ENCODE measurements at places on chromosomes 7 and 10. TPM values are rescaled to one million over a fixed set of nuclear protein-coding genes. Genes with fewer than 3 reads are reported as not detected.

Gene TWIST1
- not detected for total RNA-seq

Gene GPR22
- total RNA-seq: not detected

Gene ATG9B
- 5.1 TPM for total RNA-seq

Gene ABCB1
- 21.7 TPM for total RNA-seq

DNA sequence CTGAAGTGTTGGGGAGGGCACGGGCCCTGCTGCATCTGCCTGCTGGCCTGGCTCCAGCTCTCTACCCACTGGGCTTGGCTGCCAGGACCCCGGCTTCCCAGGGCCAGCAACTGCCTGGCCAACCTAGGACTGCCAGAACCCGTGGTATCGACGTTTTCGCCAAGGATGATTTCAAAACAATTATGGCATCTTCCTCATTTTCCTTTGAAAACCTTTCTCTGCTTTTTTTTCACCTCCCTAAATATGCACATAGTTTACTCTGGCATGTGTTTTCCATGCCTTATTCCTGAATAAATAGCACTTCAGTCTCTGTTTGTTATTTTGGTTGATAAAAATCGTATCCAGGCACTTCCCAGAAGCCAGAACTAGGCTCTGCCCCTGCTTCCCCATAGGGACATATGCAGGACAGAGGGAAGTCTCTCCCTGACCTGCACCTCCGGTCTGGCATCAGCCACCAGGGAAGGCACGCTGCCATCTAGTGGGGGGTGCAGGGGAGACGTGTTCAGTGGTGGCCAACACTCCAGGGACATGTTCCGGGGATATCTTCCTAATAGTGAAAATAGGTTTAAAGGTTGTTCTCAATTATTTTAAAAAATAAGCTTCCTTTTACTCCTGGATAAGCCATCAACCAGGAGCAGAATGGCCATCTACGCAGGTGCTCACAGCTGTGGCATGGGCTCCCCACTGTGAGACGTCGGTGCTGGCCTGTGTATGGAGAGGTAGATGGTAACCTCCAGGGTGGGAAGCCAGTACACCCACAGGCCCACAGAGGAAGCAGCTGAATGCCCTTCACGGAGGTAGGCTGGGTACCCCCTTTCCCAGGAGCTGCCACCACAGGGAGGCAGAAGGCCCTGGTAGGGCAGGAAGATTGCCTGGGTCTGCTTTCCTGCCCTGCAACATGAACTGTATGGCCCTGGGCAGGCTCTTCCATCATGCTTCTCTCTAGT, 30.7 kb upstream of the ANTXRL start:
- H3K4me1 ChIP-seq: no peaks in the 10 kb centered on the region
- H3K36me3 ChIP-seq: peaks cover 27% of the 10 kb centered on the region
- DNase-seq: peak; percentile 41
- no peak overlapping the region for H3K27ac ChIP-seq

DNA sequence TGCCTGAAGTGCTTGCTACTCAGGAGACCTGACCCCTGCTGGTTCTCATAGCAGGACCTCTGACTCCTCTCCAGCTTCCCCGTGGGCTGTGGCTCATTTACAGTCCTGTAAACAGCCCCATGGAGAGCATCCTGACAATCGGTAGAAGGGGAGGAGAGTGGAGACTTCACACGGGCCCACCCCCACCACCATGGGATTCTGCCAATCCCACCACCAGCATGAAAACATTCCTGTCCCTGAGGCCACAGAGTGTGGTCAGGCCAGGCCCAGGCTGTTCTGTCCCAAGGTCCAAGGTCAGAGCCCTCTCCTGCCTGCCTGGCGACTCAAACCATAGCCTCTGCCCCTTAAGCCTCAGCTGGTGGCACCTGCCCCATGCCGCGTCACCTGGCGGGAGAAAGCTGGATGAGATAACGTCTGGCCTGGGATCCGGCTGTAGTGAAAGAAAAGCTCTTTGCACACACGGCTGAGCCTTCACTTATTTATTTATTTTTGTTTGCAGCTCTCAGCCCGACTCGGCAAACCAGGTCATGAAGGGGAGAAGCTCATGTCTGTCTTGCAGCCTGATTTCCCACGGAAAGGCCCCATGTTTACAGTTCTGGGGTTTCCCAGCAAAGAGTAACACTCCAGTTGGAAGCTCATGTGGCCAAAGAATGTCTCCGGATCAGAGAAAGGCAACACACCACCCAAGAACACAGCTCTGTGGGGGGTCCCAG, 293.6 kb upstream of the ZMIZ1 start:
- no peak for DNase-seq
- no peaks in the 10 kb centered on the region for H3K27me3 ChIP-seq
- H3K36me3 ChIP-seq: no peaks in the 10 kb centered on the region
- no peak overlapping the region for H3K4me3 ChIP-seq

- no peak overlapping the region for H3K27ac ChIP-seq
- no peaks in the 10 kb centered on the region for H3K36me3 ChIP-seq
- no peaks in the 10 kb centered on the region for H3K27me3 ChIP-seq
- H3K4me1 ChIP-seq: no peaks in the 10 kb centered on the region
- H3K4me3 ChIP-seq: no peak overlapping the region
- no peak for DNase-seq
Observed at GRCh38 chr7:67453580-67454380, 457.1 kb downstream of the TYW1 start.

DNA sequence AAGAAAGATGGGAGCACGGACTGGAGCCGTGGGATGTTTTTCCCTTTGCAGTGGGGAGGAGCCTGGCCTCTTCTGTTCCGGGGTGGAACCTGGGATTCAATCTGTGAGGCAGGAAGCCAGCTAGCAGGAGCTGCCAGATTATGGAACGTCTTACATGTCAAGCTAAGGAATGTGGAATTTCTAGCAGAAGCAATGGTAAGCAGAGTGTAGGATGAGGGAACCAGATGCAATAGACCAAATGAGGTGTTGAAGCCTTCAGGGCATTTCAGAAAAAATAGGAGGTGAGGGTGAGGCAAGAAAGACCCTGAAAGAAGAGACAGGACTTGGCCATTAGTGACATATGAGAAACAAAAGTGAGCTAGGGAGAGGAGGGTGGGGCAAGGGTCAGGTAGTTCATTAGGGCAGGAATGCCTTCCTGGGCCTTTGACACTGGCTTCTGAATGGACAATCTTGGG, 105.5 kb downstream of the CHN2 start:
- H3K36me3 ChIP-seq: no peaks in the 10 kb centered on the region
- no peak overlapping the region for H3K4me3 ChIP-seq
- no peak overlapping the region for H3K27ac ChIP-seq
- peaks cover 9% of the 10 kb centered on the region for H3K4me1 ChIP-seq
- H3K27me3 ChIP-seq: no peaks in the 10 kb centered on the region

DNA sequence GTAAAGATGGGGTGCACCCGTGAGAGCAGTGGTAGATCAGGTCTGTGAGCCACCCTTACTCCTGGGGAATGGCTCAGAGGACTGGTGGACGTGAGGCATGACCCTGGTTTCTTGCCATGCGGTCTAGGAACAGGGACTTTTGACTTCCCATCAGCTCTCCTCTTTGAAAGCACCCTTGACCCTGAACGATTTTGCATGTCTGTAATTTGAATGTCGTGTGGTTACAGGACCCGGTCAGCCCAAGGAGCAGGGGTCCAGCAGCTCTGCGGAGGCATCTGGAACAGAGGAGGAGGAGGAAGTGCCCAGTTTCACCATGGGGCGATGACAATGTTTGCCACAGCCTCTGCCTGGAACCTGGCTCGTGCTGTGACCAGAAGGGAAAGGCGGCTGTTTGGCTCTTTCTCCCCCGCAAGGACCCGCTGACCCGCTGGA, 8.6 kb upstream of the ORAI2 start:
- DNase-seq: peak; percentile 60
- H3K36me3 ChIP-seq: peaks cover 4% of the 10 kb centered on the region
- H3K27me3 ChIP-seq: no peaks in the 10 kb centered on the region
- H3K4me1 ChIP-seq: peaks cover 94% of the 10 kb centered on the region
- peak overlapping the region; percentile 100 for H3K27ac ChIP-seq

All from B cell (primary cell).